ENCODE measurements at places on chromosomes 5 and 9.

DNA sequence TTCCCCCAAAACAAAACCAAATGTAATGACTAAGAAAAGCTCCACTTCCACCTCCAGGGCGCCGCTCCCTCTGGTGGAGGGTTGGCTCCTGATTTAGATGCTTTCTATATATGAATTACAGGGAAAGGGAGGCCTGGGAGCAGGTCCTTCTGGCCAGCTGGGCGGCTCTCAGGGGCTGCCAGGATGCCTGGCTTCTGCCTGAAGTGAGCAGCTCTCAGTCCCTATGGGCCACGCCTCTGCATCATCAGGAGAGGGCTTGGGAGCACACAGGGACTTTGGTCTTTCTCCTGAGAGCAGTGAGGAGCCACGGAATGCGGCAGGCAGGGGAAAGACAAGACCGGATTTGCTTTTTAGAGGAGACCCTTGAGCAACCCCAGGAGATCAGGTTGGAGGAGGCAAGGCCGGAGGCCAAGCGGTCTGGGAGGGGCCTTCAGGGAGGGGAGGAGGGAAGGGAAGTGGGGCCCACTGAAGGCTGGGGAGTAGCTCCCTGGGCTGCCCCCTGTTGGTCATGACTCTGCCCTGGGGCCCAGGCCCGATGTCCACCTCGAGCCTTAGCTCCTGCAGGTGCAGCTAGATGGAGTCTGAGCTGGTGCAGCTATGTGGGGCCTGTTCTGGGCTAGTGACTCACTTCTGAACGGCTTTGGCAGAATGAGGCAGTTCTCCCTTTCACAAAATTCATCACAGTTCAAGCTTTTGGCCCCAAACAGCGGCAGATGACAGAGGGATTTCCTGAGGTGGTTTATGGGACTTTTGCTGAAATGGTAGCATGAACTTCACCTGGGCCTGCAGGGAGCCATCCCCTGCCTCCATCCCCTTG, 11.3 kb upstream of the GRHPR start:
- DNase-seq: no peak

- DNase-seq: no peak
Observed at GRCh38 chr9:34253460-34253837, 74.6 kb downstream of the UBAP1 start.

GRCh38 chr5:146339715-146340259, 1.1 kb downstream of the POU4F3 start:
- no peak for DNase-seq

DNA sequence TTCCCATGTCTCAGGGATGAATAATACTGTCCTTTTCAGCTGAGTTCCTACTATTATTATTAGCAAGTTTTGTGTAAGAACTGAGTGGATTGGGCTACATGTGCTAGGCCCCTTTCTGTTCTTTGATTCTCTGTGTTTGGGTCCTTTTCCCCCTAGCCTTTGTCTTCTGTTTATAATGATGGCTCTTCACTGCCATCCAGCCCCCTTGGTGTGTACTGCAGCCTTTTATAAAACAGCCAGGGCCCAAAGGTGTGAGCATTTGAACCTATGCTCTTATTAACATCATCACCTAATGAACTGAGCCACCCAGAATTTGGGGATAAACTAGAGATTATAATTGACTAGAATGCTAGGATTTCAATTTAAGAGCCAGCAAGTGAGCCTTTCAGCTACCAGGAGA, 52.6 kb downstream of the PLAC8L1 start:
- DNase-seq: no peak

DNA sequence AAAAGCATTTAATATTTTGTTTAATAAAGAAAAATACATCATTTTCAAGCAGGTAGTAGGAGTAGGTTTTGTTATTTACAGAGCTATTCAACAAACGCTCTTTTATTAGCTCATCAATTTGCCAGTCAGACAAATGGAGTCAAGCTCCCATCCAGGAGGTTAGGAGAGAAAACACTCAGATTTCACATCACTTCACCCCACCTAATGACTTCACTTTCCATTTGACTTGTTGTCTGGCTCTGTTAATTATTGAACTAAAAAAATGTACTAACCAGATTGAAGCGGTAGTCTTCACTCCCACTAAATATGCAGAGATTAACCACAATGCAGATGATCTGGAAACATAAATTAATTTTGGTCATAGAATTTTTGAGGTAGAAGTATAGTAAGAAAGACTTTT, 193.6 kb upstream of the VCAN start:
- no peak for DNase-seq

DNA sequence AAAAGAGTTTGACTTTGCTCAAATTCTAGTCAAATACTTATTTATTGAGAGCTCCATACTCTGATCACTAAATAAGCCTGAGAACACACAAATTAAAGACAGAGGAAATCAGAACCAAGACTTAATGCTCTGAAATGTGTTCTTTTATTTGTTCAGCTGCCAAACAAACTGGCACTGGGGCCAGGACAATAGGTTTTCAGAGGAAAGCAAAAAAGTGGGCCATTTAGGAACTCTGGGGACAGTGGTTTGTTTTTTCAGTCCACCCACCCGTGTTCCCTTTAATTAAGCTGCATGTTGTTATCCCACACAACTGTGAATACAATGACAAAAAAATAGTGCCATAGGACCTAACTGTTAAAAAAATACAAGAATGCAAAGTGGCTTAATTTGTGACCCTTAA, 95.4 kb upstream of the RETREG1 start:
- no peak for DNase-seq

GRCh38 chr5:178527458-178528307, 62.5 kb downstream of the COL23A1 start:
- no peak for DNase-seq
